Stimulated activated naive CD8-positive, alpha-beta T cell treated with anti-CD3 and anti-CD28 coated beads, Interleukin-15, Interleukin-2, amounts not matched to agents 100 U/mL and 50 U/mL, for 24 hours (primary cell): ENCODE measurements at places on chromosomes 3 and 15.

- DNase-seq: no peak
Measured at GRCh38 chr3:195766671-195767070, 45.1 kb downstream of the MUC4 start.

DNA sequence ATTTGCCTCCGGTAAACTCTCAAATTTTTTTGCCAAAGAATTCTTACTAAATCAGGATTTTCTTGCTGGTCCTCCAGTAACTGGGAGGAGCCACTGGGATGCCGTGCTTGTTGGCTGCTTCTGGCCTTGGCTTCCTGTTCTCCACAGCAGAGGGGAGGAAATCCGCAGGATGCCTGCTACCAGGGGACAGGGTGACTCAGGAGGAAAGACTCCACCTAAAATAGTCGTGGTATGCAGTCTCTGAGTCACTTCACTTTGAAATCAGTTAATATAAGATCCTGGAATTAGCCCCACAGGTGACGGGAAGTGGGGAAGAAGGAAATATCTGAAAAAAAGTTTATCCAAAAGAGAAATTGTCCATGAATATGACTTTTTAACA, 6.5 kb upstream of the TM4SF18 start:
- no peak for DNase-seq

- no peak for DNase-seq
Measured at GRCh38 chr15:29480278-29480677, 210.7 kb upstream of the NSMCE3 start.

- DNase-seq: peak; percentile 52
Measured at GRCh38 chr3:45978006-45978761, 17.4 kb downstream of the FYCO1 start.

- DNase-seq: no peak
Measured at GRCh38 chr3:85881833-85882393, 923.1 kb downstream of the CADM2 start.

DNA sequence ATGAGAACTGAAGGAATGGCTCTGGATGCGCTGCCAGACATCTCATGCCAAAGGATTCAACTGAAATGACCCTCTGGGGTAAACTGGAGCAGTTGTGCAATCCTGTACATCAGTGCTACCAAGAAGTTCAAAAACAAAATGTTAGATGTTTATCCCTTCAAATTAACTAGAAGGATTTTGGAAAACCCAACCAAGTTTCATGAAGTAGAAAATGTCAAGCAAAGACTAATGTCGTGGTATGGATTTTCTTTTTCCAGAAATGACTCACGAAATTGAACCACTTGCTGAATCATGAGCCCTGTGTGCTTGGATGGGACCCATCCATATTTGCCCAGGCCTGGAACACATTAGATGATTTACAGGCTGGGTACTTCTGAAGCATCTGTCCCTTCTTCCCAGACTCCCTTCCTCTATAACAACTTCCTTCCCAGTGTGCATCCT, 101.6 kb downstream of the LRTM1 start:
- DNase-seq: no peak

GRCh38 chr3:184272269-184272668, 3.6 kb upstream of the ECE2 start:
- no peak for DNase-seq

- no peak for DNase-seq
Measured at GRCh38 chr3:130250982-130251381, 94.5 kb upstream of the COL6A5 start.

GRCh38 chr15:68874788-68875187, 54.1 kb upstream of the ANP32A start:
- no peak for DNase-seq

- no peak for DNase-seq
Measured at GRCh38 chr15:89091627-89092220, 3.5 kb downstream of the ABHD2 start.

DNA sequence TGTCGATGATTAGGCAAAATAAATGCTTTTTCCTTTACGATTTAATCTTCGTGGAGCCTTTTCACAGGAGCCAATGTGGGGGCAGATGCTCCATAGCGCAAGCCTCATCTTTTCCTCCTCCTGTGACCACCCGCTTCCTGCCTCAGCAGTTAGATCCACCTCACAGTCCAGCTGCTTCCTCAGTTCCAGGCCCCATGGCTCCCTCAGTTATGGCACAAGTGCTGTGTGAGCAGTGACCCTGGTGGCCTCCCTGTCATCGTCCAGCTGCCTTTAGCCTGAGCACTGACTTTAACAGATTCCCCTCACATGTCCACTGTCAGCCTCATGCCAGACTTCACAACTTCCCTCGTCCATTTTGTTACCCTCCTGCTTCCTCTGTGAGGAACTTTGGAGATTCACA, 424.6 kb upstream of the GBE1 start:
- no peak for DNase-seq

DNA sequence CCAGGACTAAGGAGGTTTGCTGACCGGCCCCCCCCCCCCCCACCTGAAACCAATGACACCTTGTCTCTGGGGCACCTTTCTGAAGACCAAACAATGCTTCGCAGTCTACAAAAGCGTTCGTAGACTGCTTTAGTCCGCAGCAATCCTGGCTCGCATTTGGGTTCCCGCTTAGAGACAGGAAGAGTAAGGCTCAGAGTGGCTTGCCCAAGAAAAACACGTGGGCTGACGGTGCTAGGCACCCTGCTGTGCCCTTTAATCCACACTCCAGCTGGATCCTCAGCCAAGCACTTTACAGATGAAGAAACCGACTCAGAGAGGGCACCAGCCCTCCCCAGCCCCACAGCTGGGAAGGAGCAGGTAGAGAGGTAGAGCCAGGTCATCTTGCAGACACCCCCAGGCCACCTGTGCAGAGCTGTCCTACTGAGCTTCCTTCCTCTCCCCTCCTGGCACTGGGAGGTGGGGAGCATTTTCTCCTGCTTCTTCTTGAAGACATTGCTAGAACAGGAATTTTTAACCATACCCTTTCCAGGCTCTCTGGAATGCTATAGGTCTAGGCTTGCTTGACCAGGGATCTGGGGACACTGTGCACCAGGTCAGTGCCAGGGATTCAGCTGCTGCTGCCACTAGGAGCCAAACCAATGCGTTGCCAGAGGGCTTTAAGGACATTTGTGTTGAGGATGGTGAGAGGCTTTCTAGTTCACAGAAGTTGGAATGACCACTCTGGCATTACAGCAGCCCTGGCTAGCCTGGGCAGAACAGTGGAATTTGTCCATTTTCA, 1.0 kb upstream of the KLF15 start:
- DNase-seq: no peak

DNA sequence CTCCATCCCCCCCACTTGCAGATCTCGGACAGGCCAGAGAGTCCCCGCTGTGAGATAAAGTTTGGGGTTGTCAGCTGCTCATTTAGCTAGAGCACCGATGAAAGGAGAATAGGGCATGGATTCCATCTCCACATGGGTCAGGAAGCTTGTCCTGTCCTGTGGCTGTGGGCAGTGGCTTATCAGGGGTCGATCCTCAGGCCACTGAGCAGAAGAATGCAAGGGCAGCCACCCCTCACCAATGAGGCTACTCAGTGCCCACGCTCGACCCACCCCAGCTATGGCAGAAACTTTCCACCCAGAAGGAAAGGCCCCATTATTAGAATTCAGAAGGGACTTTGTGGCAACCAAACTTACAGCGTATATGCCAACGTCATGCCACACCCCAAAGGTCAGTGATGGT, 43.3 kb downstream of the CPN2 start:
- no peak for DNase-seq

- peak; percentile 2 for DNase-seq
Measured at GRCh38 chr3:64399205-64399800, 174.0 kb upstream of the PRICKLE2 start.

GRCh38 chr15:45458746-45459403, 63.7 kb downstream of the SLC30A4 start:
- DNase-seq: peak; percentile 87

DNA sequence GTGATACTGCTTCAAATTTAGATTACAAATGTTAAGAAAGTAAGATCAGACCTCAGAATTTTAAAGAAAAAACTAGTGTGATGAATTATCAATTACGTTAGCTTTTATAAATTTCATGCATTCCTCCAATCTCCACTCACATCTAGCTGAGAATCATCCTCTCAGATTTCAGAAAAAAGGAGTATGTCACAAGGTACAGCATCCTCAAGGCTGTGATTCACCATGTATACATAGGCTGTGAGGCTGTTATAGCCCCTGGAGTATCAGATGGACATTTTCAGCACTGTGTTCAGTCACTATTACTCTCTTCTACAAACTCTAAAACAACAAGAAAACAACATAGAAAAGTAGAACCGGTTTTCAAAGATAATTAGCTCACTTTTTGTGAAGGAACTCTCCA, 214.4 kb downstream of the PCCB start:
- no peak for DNase-seq

- no peak for DNase-seq
Measured at GRCh38 chr15:49370782-49371181, 52.3 kb upstream of the FGF7 start.

DNA sequence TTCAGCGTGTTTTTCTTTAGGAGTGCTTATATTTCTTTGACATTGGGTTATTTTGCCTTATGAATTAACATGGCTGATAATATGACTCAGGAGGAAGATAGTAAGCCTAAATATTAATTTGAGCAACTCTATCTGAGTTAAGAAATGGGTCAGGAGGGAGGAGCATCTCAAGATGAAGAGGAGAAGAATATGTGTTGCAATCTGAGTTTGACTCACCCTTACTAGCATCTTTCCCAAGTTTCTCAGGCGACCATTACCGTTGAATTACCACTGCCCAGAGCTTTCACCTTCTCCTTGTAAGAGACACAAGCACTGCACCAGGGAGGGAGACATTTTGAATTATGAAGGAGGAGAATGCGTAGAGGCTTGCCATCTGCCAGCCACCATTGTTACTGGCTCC, 138.3 kb upstream of the MYRIP start:
- no peak for DNase-seq

DNA sequence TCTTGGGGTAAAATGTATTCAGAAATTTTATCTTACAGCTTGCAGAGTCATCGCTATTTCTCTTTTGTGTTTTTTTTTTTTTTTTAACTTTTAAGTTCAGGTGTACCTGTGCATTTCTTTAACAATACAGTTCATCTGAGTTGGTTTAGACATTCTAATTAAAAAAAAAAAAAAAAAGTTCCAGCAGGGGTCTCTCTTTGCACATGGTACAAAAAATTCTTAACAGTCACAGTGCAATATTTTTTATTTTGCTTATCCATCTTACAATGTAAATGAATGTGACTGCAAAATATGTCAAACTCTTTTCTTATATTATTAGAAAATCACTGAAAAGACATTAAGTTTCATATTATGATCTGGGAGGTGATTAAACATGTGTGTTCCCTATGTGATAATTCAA, 47.5 kb upstream of the SLC9A9 start:
- no peak for DNase-seq

GRCh38 chr3:170360916-170361315, 3.4 kb downstream of the SKIL start:
- no peak for DNase-seq

DNA sequence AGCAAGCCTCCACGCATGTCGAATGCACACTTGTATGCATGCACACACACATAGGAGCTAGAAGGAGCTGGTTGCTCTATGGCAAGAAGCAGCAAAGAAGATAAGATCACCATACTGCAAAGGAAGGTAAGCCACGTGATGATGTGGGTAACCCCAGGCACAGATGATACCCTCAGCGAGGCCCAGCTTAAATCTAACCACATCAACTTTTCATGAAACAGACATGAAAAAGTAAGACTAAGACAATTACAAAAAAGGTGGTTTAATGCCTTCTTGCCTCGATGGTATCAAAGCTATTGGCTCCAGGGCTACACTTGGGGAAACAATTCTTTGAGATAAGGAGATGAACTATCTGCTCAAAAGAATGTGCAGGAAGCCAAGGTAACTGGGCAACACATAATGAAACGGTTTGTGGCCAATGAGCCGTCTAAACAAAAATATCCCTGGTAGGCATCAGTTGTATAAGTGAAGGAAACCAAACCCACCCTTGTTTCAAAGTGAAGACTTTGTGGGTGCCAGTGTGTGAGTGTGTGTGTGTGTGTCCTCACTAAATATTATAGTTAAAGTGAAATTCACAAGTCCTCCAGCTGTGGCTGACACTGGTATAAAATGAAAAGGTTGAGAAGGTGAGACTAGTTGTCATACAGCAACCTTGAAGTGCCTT, 365.7 kb upstream of the ICE2 start:
- peak; percentile 52 for DNase-seq

- no peak for DNase-seq
Measured at GRCh38 chr3:154794814-154795445, 285.2 kb upstream of the MME start.

- no peak for DNase-seq
Measured at GRCh38 chr15:79736435-79737000, 160.3 kb downstream of the MTHFS start.
